ENCODE measurements at places on chromosomes 3 and 15. TPM values are rescaled to one million over a fixed set of nuclear protein-coding genes. Genes with fewer than 3 reads are reported as not detected.

PRR20G gene
- not detected for total RNA-seq

UBAP1L gene
- total RNA-seq, result 0.38 TPM

KCNMB3 gene
- total RNA-seq, result 0.16 TPM

CPEB1 gene
- 0.04 TPM for total RNA-seq

FILIP1L gene
- total RNA-seq, result 8.0 TPM

KBTBD13 gene
- total RNA-seq, result not detected

CHDH gene
- 0.08 TPM for total RNA-seq

PAQR5 gene
- total RNA-seq, result 0.11 TPM

CKMT1B gene
- 87.1 TPM for total RNA-seq

TM4SF1 gene
- total RNA-seq, result 154 TPM

FBN1 gene
- 2.0 TPM for total RNA-seq

PTPRG gene
- 10.1 TPM for total RNA-seq

MINAR1 gene
- total RNA-seq, result 0.08 TPM

WDR93 gene
- total RNA-seq, result not detected

TMIE gene
- 0.38 TPM for total RNA-seq

RTP4 gene
- total RNA-seq, result not detected

BDH1 gene
- 17.8 TPM for total RNA-seq

TMCO5A gene
- not detected for total RNA-seq

All from hair follicular keratinocyte (primary cell).